ENCODE measurements at places on chromosomes 6 and 20.

DNA sequence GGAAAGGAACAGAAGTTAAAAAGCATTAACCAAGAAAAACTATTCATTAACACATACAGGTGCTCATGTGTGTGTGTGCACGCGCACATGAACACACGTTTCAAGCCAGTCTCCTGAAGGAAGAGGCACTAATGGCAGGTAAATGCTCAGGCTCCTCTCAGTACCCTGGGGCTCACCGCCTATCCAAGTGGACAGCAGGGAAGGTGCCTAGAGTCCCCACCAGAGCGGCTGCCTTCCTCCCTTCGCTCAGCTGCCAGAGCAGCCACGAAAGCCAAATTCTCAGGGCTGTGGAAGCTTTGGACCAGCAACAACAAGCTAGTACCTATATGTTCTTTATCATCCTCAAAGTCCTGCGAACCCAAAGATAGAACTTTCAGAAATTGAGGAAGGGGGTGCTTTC is 42.6 kb downstream of the PLCG1 start:
- H3K27ac ChIP-seq = no peak overlapping the region
- no peaks in the 10 kb centered on the region for H3K4me1 ChIP-seq
- H3K4me3 ChIP-seq = no peak overlapping the region
- H3K27me3 ChIP-seq = no peaks in the 10 kb centered on the region

DNA sequence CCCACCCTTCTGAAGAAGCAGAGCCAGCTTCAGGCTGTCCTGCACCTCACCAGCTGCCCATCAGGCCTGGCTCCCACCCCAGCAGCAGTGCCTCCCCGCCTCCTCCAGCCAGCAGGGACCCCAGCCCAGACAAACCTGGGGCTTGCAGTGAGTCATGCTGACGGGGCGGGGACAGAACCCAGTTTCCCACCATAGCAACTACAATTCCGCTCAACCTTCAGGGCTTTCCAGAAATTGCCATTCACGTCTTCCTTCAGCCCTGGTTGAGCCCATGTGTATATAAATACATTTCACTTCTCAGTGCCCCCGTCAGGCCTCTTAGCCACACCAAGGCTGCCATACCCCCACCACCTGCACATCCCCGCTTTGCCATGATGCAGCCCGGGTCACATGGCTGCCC is 4.4 kb downstream of the SPDEF start:
- H3K27me3 ChIP-seq = no peaks in the 10 kb centered on the region
- no peak overlapping the region for H3K27ac ChIP-seq

DNA sequence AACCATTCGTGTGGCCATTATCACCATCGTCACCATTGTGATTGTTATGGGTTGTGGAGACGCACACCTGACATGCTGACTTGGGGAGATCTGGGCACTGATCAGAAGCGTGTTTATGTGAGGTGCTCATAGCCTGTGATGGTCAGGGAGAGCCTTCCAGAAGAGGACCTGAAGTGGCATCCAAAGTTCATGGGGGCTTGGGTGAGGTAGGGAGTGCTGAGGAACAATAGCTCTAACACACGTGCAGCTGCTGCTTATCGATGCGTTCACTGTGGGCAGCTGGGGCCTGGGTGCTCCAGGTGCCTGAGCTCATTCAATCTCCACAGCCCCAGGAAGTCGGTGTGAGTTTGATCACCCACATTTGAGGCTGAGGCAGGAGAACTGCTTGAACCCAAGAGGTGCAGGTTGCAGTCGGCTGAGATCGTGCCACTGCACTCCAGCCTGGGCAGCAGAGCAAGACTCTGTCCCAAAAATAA is 227.3 kb downstream of the PREX1 start:
- H3K4me1 ChIP-seq = no peaks in the 10 kb centered on the region
- no peaks in the 10 kb centered on the region for H3K27me3 ChIP-seq
- no peak overlapping the region for H3K4me3 ChIP-seq
- H3K36me3 ChIP-seq = no peaks in the 10 kb centered on the region

- DNase-seq = no peak
- H3K4me3 ChIP-seq = no peak overlapping the region
- H3K36me3 ChIP-seq = no peaks in the 10 kb centered on the region
- H3K27ac ChIP-seq = no peak overlapping the region
- no peaks in the 10 kb centered on the region for H3K27me3 ChIP-seq
- no peaks in the 10 kb centered on the region for H3K4me1 ChIP-seq
Observed at GRCh38 chr6:116866281-116866871, 10.7 kb upstream of the RFX6 start.

DNA sequence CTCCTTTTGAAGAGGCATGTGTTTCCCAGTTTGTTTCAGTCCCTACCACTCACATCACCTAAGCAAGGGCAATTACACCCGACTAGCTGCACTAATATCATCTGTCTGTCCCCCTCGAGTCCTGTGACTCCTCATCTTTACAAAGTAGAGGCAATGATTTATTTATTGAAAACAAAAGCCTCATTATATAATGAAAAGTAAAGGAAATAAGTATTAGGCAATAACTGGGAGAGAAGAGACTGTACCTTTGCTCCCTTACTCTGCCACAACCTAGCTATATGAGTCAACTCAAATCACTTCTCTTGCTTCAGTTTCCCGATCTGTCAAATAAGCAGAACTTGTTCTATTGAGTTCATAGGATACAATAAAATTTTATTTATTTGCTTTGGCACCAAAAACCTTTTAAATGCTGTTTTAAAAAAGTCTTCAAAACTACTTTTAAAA is 38.9 kb downstream of the CSNK2A1 start:
- no peak for DNase-seq
- H3K4me1 ChIP-seq = peaks cover 35% of the 10 kb centered on the region
- no peaks in the 10 kb centered on the region for H3K27me3 ChIP-seq
- H3K4me3 ChIP-seq = no peak overlapping the region

- no peaks in the 10 kb centered on the region for H3K4me1 ChIP-seq
- no peak for DNase-seq
- H3K27ac ChIP-seq = no peak overlapping the region
- no peak overlapping the region for H3K4me3 ChIP-seq
Observed at GRCh38 chr6:56040223-56040622, 164.8 kb upstream of the BMP5 start.

DNA sequence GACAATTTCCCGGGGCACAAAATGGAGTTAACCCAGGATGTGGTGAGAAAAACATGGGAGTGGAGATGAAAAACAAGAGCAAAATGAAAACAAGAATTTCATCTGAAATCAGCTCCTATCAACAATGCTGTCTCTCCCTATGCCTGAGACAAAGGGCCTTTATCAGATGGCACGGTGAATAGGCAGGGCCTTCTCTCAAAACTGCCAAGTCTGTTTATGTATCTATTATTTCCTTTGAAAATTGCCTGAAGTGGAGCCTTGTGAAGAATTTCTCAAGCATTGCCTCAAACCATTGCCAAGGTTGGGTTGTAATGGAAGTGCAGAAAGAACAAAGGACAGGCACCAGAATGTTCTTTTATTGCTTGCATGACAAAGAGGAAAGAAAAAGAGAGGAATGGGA is 74.7 kb downstream of the BTBD3 start:
- no peak for DNase-seq
- H3K27ac ChIP-seq = no peak overlapping the region
- H3K4me1 ChIP-seq = peaks cover 4% of the 10 kb centered on the region
- H3K27me3 ChIP-seq = no peaks in the 10 kb centered on the region

- no peak for DNase-seq
- H3K27me3 ChIP-seq = no peaks in the 10 kb centered on the region
- no peak overlapping the region for H3K4me3 ChIP-seq
- no peak overlapping the region for H3K27ac ChIP-seq
- H3K4me1 ChIP-seq = no peaks in the 10 kb centered on the region
Observed at GRCh38 chr6:5361396-5361795, 100.1 kb downstream of the FARS2 start.

DNA sequence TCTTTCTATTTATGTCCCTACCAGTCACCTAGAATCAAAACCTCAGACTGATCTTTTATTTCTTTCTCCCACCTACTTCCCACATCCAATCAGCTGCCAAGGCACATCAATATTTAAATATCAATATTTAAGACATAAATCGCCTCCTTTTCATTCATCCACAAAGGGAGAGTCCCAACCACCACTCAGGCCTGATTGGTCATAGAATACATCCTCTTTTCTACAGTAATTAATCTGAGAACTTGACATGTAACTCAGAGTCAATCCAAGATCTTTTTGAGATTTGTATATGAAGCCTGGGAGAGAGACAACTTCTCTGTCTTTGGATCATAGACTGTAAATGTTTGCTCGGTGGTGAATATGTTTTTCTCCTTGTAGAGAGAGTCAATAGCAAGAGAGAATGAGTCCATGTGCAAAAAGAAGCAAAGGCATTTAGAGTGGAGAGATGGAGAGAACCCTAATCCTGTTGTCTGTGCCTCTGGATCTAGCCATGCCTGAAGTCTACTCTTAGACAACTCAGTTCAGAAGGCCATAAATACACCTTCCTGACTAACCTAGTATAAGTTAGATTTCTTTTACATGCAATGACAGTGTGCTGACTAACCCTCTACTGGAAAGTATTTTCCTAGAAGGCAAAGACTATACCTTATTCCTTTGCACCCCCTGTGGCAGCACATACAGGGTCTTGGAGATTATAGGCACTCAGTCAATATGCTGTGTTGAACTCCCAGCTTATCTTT is 12.1 kb upstream of the NEDD9 start:
- no peaks in the 10 kb centered on the region for H3K36me3 ChIP-seq
- no peak for DNase-seq
- no peaks in the 10 kb centered on the region for H3K27me3 ChIP-seq
- H3K4me1 ChIP-seq = peaks cover 10% of the 10 kb centered on the region
- H3K4me3 ChIP-seq = no peak overlapping the region

GRCh38 chr20:5489601-5490000 is 172.8 kb upstream of the PROKR2 start:
- H3K4me1 ChIP-seq = peaks cover 9% of the 10 kb centered on the region
- DNase-seq = no peak
- no peaks in the 10 kb centered on the region for H3K27me3 ChIP-seq
- H3K36me3 ChIP-seq = no peaks in the 10 kb centered on the region
- H3K27ac ChIP-seq = no peak overlapping the region

DNA sequence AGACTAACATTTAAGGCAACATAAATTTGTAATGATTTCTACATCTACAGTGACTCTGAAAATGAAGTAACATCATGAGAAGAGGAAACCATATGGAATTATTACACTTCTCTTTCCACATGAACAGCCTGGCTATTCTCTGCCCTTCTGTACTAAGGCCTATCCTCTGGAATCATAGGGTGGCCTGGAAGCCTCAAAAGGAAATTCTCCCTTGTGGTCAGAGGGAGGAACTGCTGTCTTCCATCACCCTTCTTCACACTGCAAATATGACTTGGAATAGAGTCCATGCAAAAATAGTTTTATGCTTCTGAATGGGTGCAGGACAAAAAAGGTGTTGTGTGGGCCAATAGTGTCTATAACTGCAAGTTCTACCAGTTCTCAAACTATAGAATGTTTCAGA is 44.6 kb upstream of the SH3BGRL2 start:
- no peaks in the 10 kb centered on the region for H3K27me3 ChIP-seq
- H3K4me3 ChIP-seq = no peak overlapping the region
- H3K36me3 ChIP-seq = no peaks in the 10 kb centered on the region
- DNase-seq = no peak

- H3K36me3 ChIP-seq = no peaks in the 10 kb centered on the region
- no peak overlapping the region for H3K4me3 ChIP-seq
- H3K27me3 ChIP-seq = no peaks in the 10 kb centered on the region
- H3K27ac ChIP-seq = no peak overlapping the region
- H3K4me1 ChIP-seq = peaks cover 18% of the 10 kb centered on the region
- no peak for DNase-seq
Observed at GRCh38 chr20:43955062-43955749, 40.6 kb downstream of the TOX2 start.

GRCh38 chr6:39432330-39433025 is 110.0 kb upstream of the KCNK16 start:
- no peaks in the 10 kb centered on the region for H3K27me3 ChIP-seq
- no peaks in the 10 kb centered on the region for H3K4me1 ChIP-seq
- no peak for DNase-seq
- H3K27ac ChIP-seq = no peak overlapping the region

DNA sequence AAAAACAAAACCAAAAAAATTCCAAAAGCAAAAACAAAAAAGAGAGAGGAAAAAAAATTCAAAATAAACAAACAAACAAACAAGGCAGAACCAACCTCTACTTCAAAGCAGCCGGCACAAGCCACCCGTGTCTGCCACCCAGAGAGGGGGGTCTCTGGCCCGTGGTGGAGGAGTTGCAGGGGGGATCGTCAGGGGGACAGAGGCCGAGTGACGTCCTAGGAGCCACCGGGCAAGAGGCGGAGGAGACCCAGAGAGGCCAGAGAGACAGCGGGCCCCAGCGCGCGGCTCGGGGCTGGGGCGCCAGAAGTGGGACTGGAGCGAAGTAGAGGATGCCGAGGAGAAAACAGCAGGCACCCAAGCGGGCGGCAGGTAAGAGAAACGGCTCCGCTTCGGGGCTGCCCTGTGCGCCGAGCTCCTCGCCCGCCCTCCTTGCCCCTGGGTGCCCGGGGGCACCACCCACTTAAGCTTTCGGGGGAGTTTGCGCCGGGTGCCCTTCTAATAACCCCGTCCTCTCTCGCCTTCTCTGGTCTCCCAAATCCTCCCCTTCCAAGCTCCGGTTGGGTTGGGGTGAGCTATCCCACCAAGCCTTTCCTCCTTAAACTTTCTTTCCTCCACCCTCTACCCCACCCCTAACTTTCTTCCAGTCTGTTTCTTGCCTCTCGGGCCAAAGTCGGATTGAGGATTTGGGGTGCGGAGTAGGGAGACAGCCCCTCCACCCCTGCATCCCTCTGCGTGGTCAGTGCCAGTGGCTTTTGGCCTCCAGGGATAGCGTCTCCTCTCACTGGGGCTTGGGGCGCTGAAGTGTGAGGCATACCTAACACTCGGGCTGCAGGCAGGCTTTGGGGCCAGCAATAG is 1.0 kb downstream of the TSHZ2 start:
- H3K4me1 ChIP-seq = peaks cover 27% of the 10 kb centered on the region
- peak overlapping the region; percentile 16 for H3K4me3 ChIP-seq
- peak overlapping the region; percentile 58 for H3K27ac ChIP-seq
- no peaks in the 10 kb centered on the region for H3K36me3 ChIP-seq
- H3K27me3 ChIP-seq = no peaks in the 10 kb centered on the region
- DNase-seq = peak; percentile 6

GRCh38 chr6:89724981-89725380 is 86.4 kb upstream of the LYRM2 start:
- no peaks in the 10 kb centered on the region for H3K27me3 ChIP-seq
- H3K4me3 ChIP-seq = no peak overlapping the region
- no peak for DNase-seq
- H3K27ac ChIP-seq = no peak overlapping the region
- no peaks in the 10 kb centered on the region for H3K4me1 ChIP-seq

- no peak overlapping the region for H3K4me3 ChIP-seq
- no peak for DNase-seq
- no peaks in the 10 kb centered on the region for H3K36me3 ChIP-seq
- H3K27ac ChIP-seq = no peak overlapping the region
Observed at GRCh38 chr6:168131464-168132415, 52.7 kb upstream of the FRMD1 start.

- no peak for DNase-seq
- H3K4me1 ChIP-seq = peaks cover 2% of the 10 kb centered on the region
- no peak overlapping the region for H3K4me3 ChIP-seq
- H3K36me3 ChIP-seq = no peaks in the 10 kb centered on the region
Observed at GRCh38 chr6:15755526-15755925, 92.7 kb upstream of the DTNBP1 start.

- H3K36me3 ChIP-seq = no peaks in the 10 kb centered on the region
- H3K4me1 ChIP-seq = no peaks in the 10 kb centered on the region
Observed at GRCh38 chr6:45738057-45738455, 277.6 kb downstream of the CLIC5 start.

- DNase-seq = peak; percentile 77
- no peaks in the 10 kb centered on the region for H3K36me3 ChIP-seq
- peak within 1 kb of the TSS; percentile 94 for H3K27ac ChIP-seq
- H3K4me1 ChIP-seq = peaks cover 89% of the 10 kb centered on the region
- no peaks in the 10 kb centered on the region for H3K27me3 ChIP-seq
Observed at GRCh38 chr6:44223319-44224028, at the start of gene SLC29A1. Gene SLC29A1 (plus strand): TSS chr6:44223595. CDS start chr6:44227314, 3,719 bp downstream.

GRCh38 chr6:169934699-169935347 is 183.4 kb downstream of the ERMARD start:
- H3K4me1 ChIP-seq = peaks cover 24% of the 10 kb centered on the region
- H3K27ac ChIP-seq = peak overlapping the region; percentile 53
- no peak for DNase-seq
- H3K36me3 ChIP-seq = no peaks in the 10 kb centered on the region
- no peaks in the 10 kb centered on the region for H3K27me3 ChIP-seq
